HepG2 (cell line): ENCODE measurements at places on chromosomes 7 and 10. TPM values are rescaled to one million over a fixed set of nuclear protein-coding genes. Genes with fewer than 3 reads are reported as not detected.

DNA sequence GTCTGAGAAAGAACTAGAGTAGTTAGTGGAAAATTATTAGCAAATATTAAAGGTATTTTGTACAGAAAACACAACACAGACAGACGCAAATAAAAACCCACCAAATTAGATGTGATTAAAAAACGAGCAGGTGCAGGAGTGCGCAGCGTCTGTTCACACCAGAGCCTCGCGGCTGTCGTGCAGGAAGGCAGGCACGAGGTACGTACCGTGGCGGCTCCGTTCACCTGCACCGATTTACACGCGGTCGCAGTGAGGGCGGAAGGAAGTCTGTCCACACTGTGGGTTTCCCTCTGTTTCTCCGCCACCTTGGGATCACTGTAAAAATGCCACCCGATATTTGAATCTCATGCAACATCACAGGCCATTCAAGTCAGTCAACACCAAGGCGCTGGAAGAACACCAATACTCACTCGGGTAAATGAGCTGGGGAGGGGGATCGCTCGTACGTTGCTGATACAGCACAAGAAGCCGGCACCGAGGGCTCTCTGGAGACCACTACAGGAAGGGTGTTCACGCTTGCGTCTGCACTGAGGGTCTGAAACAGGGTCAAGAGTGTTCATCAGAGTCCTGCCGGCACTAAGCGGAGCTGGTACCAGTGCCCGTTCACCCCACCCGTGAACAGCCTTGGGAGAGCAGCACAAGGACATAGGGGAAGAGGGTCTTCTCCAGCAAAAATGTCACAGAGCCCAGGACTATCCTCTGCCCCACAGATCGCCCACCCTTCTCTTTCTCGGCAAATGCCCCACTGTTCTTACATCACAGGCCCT lies 116.8 kb downstream of the LARP4B start:
- no peaks in the 10 kb centered on the region for H3K27me3 ChIP-seq
- peaks cover 29% of the 10 kb centered on the region for H3K36me3 ChIP-seq
- H3K27ac ChIP-seq = no peak overlapping the region
- DNase-seq = no peak
- H3K4me1 ChIP-seq = no peaks in the 10 kb centered on the region

Gene PVRIG
- not detected in 2 replicates for total RNA-seq

GRCh38 chr7:26533217-26533616 lies 241.6 kb downstream of the SNX10 start:
- H3K4me1 ChIP-seq = no peaks in the 10 kb centered on the region
- no peak overlapping the region for H3K4me3 ChIP-seq
- no peaks in the 10 kb centered on the region for H3K36me3 ChIP-seq
- peaks cover under 1% of the 10 kb centered on the region for H3K27me3 ChIP-seq

Gene CARD11
- not detected in 2 replicates for total RNA-seq

Gene IL2RA
- total RNA-seq = not detected in 2 replicates
